ENCODE measurements at places on chromosomes 5 and 9.
A peak's percentile ranks its signal among the peaks of the same experiment; 100 is the strongest.

- no peak for DNase-seq
Observed at GRCh38 chr5:88824892-88825583, 57.9 kb downstream of the MEF2C start.

DNA sequence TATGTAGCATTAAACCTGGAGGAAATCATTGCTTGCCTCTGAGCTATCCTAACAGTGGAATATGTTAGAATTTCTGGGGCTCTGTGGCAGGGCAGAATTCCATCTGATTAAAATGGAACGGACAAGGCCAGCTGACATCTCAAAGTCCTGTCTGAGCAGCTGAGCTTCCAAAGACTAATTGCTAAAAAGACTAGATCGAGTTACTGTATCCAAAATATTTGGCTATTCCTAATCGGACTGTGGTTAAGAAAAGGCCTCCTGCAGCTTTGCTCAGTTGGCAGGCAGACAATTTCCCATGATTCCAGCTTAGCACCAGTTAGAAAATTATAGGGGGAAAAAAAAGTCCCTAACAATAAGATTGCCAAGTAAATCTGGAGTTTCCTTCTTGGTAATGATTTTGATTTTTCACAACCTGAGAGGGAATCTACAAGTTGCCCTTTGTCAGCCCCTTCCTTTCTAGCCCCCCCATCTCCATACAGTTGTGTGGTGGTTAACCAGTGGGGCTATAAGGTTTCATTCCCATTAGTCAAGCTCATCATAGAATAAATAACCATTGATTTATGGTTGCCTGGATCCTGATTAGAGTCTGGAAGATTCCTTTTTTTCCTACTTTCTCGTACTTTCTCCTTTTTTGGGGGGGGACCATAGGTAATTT lies 26.4 kb downstream of the PTGR1 start:
- no peak for DNase-seq

- no peak for DNase-seq
Observed at GRCh38 chr9:89743216-89743572, 138.4 kb downstream of the GADD45G start.

DNA sequence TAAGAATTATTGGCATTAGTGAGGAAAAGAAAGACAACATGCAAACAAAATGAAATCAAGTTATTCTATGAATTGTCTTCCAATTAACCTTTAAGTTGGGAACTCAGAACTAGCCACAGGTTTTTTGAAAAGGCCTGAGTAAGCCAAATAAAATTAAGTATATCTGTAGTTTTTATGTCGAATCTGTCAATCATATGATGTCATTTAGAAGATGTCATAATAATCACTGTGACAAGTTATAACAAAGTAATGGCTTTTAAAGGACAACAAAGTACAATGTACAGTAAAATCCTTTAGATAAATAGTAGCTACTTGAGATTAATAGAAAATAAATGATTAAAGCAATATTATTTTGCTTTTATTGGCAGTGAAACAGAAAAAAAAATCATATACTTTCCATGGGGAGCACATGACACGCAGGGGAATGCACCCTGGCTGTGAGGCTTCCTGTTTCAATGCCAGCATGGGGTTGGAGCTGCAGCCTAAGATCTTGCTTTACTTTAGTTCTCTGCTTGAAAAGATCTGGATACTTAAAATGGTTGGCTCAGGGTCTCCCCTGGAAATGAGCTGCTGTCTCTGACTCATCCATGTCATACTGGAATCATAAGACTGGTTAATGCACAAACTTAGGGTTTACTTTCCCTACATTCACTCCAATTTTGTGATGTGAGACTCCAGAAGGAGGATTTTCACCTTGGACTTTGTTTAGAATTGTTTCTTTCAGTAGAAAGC lies 284.3 kb downstream of the TAF11L14 start:
- DNase-seq, result no peak

GRCh38 chr9:37969130-37969529 lies 65.2 kb upstream of the SLC25A51 start:
- DNase-seq, result no peak

- no peak for DNase-seq
Observed at GRCh38 chr5:56460681-56461191, 227.6 kb upstream of the ANKRD55 start.

- no peak for DNase-seq
Observed at GRCh38 chr9:108668191-108668937, 187.4 kb downstream of the ACTL7B start.

DNA sequence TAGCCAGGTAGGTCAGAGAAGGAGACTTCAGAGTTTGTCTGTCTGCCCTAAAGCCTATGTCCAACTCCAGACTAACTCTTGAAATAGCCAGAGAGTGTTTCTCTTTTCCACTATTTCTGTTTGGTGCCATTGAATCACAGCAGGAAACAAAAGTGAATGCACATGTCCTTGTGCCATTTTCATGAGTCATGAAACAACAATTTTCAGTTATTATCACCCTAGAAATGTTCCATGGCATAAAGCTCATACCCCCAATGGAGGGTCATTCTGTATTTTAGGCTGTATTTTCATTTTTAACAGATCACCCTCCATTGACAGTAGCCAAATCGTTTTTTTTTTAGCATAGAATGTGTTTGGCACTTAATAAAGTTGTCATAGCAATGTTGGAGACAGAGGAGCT lies 124.7 kb downstream of the PAPPA start:
- DNase-seq, result no peak

GRCh38 chr5:66281294-66281693 lies 137.2 kb downstream of the SREK1 start:
- no peak for DNase-seq

DNA sequence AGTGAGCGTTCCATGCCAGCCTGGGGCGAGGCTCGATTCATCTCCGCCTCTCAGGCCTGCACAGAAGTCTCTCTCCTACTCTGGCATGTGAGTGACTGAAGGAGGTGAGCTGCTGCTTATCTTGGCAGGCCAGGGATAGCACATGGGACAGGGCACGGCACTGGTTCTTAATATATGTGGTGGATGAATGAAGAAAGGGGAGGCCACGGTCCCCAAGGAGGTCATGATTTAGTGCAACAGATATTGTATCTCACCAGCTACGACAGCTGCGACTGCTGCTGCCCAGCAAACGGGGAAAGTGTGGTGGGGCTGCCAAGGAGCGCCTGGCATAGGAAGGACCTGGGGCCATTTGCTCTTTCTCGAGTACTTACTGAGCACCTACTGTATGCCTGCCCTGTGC lies 19.3 kb upstream of the MAPK9 start:
- no peak for DNase-seq

DNA sequence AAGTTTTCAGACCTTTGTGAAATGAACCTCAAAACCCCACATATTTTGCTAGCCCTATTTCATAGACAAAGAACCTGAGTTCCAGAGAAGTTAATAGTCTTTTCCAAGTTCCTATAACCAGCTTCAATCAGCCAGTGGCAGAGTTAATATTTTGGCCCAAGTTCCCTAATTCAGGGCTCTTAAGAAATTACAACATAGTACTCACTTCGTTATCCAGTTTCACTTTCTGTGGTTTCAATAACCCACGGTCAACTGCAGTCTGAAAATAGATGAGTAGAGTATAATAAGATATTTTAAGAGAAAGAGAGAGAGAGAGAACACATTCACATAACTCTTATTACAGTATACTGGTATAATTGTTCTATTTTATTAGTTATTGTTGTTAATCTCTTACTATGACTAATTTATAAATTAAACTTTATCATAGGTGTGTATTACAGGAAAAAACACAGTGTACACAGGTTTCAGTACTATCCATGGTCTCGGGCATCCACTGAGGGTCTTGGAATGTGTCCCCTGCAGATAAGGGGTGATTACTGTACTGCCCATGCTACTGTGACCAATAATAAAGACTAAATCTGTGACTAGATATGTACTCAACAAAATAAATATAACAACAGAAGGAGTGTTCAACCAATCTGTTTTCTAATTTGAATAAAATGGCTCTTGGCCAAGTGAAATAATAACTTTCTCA lies 9.3 kb upstream of the MYOT start:
- DNase-seq, result no peak

DNA sequence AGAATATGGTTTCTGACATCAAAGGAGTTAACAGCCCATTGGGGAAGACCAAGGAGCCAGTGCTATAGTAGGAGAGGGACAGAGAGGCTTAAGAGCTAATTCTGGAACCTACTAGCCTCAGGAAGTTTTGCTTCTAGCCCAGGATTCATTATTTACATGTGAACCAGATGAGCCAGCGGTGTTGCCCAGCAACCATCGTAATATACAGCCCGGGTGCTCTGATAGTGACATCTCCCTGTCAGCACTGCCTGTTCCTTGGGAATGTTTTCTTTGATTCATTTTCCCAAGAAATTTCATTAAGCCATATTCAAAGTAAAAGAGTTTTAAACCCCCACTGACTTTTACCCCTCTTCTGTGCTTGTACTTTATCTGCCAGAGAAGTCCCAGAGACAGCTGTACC lies 217.4 kb upstream of the ADAMTSL1 start:
- no peak for DNase-seq

DNA sequence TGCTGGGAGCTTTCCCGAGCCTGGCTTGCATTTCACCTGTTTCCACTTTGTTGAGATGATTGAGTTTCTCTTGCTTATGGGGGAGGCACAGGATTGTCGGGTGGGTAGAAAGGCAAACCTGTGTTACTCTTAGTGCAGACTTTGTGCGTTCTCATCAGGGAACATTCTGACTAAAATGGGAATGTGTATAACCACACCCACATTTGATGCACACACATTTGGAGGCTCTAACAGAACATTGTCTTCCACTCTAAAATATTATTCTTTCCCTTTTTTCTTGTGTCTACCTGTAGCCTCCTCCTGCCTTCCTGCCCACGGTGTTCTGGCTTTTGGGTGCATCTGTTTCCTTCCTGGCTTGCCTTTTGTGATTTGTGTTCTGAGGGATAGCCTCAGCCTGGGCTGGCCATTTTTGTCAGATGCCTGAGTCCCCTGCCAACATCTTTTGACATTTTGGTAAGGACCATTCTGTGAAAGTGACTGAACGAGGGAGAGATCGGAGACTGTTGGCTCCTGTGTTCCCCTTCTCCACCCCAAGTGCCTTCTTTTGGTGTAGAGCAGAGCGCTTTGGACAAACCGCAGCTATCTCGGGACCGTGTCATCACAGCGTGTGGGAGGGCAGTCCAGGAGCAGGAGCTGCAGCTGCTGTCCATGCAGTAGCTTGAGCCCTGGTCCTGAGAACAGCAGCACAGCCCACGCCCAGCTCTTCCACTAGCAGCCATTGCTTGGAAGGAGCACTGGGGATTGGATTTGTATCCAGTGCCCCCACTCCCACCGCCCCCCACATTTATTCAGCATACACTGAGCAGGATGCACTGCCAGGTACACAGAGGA lies 101.4 kb downstream of the ARHGAP26 start:
- DNase-seq, result no peak

GRCh38 chr5:14263699-14264098 lies 120.6 kb downstream of the TRIO start:
- no peak for DNase-seq

DNA sequence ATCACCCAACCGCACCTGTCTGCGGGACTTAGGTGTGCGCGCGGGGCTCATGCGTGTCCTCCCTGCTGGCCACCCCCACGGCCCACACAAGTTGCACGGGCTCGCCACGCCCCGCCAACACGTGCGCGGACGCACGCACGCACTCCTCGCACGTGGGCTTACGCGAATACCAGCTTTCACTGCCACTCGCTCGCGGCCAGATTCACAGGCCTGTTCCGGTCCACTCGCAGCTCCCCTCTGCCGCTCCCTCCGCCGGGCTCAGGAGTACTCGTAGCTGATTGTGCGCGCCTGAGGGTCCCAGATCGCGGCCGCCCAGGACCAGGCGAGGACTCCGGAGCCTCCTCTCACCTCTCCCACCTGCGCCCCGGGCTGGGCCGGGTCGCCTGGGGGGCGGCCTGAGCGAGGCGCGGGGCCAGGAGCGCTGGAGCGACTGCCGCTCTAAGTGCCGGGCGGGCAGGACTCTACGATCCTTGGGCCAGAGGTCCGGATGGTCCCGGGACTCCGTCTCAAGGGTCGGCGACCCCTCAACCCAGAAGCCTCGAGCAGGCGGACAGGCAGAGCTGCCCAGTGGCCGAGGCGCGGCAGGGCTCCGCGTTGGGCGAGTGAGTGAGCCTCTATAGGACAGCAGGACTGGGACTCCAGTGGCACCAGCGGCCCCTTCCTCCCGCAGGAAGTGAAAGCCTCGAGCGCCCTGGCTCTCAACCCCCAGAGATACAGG lies 3.4 kb downstream of the PCDHGC5 start:
- DNase-seq, result no peak

DNA sequence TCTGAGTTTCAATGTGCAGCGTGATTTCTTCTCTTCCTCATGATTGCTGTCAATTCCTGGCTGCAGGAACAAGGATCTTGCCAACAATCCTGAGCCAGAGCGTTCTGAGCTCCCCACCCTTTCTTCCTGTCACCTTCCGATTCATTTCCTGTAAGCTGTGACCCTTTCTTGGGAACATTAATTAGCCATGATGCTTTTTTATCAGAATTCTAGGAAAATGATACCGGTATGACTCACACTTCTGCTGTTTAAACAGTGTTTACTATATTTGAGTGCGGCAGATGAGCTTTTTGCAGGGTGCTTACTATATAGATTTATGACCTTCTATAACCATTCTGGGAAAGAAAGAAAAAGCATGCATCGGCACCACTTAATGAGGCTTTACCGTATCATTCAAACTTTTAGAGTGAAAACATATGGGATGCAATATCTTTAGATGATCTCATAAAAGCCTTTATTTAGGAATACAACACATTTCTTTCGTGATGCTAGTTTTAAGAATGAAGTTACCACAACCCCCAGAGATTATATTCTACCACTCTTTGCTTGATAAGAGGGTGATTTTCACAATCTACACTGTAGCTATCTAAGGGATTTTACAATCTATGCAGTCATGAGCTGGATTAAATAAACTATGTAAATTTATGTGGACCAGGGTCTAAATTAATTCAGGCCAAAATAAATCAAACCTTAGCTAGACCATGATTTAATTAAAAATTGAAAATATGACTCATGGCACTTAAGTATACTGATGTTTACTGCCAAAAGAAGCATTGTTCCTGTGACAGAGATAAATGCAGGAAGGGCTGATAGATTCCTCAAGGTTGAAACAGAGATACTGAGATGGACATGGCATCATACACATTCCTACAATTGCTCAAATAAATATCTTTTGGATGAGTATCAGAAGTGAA lies 38.0 kb upstream of the OSMR start:
- DNase-seq, result peak; percentile 89

DNA sequence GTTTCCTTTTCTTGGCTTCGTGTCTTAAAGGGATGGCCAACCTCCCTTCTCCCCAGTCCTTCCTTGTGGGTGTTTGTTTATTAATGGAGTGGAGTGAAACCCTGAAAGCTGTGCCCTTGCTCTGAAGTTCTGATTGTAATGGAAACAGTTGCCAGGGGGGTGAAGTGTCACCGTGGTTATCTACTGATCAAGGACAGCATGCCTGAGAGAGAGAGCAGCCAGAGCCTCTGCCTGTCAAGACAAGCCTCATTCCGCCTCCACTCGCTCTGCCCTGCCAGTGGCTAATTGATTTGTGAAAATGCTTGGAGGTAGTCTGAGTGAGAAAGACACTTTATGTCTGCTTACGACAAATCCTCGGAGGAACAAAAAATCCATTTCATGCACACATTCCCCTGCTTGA lies 143.7 kb upstream of the SLC30A5 start:
- no peak for DNase-seq

- no peak for DNase-seq
Observed at GRCh38 chr5:15850939-15851341, 328.7 kb downstream of the MARCHF11 start.
